Activated gamma-delta T cell treated with Interleukin-2 at 50 U/mL for 16 hours (primary cell): ENCODE measurements at places on chromosomes 3 and 15.

DNA sequence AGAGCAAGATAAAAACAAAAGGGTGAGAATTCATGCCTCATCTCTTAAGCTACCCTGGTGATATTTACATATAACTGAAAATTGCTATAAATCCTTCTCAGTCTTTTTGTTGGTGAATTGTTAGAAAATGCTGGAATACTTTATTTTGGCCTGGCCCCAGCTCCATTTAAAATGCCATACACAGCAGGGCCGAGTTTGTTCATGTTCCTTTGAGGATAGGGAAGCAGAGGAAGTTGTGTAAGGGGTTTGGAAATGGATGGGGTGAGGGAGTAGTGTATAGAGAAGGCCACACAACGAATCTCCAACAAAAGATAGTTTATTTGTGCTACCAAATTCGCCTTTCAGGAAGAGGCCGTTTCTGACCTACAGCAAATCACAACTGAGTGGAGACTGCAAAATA is 78.6 kb upstream of the ADAMTS9 start:
- no peak for DNase-seq

DNA sequence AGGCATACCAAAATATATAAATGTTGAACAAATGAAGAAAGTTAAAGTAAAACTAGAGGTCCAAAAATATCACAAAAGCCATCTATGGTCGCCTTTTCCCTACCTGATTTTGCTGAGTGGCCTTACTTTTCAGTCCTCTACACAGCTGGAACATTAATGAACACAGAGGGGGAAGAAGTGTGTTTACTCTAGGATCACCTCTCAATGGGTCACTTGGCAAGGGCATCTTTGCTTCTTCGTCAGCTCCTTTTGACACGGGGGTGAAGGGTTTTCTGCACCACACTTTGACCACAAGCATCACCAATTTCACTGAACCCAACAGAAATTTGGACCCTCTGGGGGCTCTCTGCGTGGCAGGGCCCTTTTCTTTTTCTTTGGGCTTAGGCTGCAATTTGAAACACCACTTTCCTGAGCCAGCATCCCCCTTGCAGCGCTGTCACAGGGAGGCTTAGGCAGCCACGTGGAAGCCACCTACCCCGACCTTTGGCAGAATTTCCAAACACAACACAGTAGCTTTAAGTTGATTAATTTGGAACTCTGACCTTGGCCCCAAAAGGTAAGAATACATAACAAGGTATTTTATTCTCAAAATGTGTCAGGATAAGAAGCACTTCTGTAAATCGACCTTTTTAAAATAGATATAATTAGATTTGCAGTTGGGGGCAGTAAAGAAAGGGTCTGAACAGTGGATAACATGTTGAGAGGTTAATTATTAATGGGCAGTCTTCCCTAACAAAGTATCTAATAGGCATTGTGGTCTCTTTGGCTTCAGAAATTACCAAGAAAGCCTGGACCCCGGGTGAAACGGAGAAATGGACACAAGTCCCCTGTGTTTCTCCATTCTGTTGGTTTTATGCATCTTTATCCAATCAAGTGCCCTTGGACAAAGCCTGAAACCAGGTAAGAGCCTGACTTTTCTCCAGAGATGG is at the start of gene LIPC:
Gene LIPC, plus strand, starts transcription at position 771 of the 929 bp plus-strand sequence. Its CDS starts 42 bp downstream, at position 813.
- DNase-seq, result no peak

GRCh38 chr3:49930922-49931321 is 1.3 kb upstream of the MON1A start:
- no peak for DNase-seq

- DNase-seq, result no peak
These were observed 471.1 kb downstream of the VGLL3 start for GRCh38 chr3:86519819-86520218.

- no peak for DNase-seq
These were observed 25.1 kb downstream of the ALDH1L1 start for GRCh38 chr3:126155280-126155640.

DNA sequence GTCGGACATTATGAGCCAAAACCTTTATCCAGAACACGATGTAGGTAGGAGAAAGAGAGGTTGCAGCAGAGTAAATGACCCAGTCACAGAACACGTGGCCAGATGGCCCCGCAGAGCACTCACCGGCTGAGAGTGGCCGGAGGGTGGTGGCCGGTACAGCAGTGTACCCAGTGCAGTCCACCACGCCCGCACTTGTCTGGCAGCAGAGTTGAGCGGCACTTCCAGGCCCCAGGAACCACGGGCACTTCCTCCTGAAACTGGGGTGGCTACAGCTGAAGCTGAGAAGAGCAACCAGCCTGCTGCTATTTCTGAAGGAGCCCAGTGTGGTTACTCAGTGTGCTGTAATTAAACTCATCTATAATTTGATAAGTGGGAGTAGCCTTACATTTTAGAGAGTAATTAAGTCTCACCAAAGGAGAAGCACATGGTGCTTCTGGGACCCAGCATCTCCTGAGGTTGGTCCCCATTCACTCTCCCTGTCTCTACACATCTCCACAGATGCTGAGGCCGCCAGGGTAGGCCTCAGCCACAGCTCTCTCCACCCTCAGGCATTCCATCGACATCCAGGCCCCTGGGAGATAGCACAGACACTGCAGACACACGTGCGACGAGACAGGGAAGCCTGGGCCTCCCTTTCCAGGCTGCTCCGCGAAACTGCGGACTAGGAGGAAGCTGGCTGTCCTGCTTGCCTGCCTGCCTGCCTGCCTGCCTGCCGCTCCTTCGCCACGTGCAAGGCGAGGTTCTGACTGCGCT is 49.8 kb downstream of the BDH1 start:
- DNase-seq, result no peak

GRCh38 chr15:56353740-56354139 is 11.5 kb upstream of the TEX9 start:
- DNase-seq, result no peak

GRCh38 chr3:123374016-123374415 is 74.9 kb downstream of the ADCY5 start:
- no peak for DNase-seq

GRCh38 chr15:81052046-81052445 is 51.3 kb downstream of the TLNRD1 start:
- DNase-seq, result no peak

- DNase-seq, result no peak
These were observed 35.0 kb downstream of the RFTN1 start for GRCh38 chr3:16478516-16478915.

DNA sequence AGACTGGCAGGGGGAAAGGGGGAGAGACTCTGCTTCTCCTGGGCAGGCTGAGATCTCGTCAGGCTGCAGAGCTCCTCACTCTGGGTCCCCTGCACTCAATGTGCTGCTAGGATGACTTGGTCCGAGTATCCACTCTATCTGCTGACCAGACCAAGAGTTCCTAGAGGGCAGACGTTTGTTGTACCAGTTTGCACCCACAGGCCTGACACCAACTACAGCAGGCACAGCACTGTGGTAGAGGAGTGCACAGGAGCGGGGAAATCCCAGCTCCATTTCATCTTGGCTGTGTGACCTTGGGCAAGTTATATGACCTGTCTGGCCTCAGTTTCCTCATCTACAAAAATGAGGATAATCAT is 29.0 kb downstream of the CCDC12 start:
- DNase-seq, result no peak

- no peak for DNase-seq
These were observed 4.3 kb downstream of the ONECUT1 start for GRCh38 chr15:52785672-52786406.

- no peak for DNase-seq
These were observed 59.2 kb downstream of the PDIA5 start for GRCh38 chr3:123126031-123126430.

- no peak for DNase-seq
These were observed 3.0 kb downstream of the LMCD1 start for GRCh38 chr3:8504611-8504973.

GRCh38 chr3:8540456-8540855 is 38.8 kb downstream of the LMCD1 start:
- DNase-seq, result no peak

GRCh38 chr15:75673426-75674235 is 25.9 kb downstream of the SNX33 start:
- no peak for DNase-seq

- DNase-seq, result peak; percentile 65
These were observed 23.9 kb upstream of the SLTM start for GRCh38 chr15:58957101-58957973.

DNA sequence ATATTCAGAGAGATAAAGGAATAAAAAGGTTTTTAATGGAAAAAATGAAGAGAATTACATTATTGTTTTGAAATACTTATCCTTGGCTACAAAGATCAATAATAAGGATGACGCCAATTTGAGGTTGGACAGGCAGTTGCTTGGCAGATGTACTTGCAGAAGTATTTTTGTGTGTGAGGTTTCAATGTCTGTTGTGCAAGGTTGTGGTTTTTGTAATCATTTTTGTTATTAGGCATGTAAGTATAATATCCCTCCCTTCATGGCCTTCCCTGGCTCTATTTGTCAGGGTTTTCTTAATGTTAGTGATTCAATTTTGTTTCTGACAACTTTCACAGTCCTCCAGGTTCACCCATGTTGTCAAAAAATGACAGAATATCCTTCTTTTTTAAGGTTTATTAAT is 105.9 kb downstream of the OTOL1 start:
- DNase-seq, result no peak

GRCh38 chr15:70236341-70237086 is 138.8 kb upstream of the TLE3 start:
- no peak for DNase-seq

DNA sequence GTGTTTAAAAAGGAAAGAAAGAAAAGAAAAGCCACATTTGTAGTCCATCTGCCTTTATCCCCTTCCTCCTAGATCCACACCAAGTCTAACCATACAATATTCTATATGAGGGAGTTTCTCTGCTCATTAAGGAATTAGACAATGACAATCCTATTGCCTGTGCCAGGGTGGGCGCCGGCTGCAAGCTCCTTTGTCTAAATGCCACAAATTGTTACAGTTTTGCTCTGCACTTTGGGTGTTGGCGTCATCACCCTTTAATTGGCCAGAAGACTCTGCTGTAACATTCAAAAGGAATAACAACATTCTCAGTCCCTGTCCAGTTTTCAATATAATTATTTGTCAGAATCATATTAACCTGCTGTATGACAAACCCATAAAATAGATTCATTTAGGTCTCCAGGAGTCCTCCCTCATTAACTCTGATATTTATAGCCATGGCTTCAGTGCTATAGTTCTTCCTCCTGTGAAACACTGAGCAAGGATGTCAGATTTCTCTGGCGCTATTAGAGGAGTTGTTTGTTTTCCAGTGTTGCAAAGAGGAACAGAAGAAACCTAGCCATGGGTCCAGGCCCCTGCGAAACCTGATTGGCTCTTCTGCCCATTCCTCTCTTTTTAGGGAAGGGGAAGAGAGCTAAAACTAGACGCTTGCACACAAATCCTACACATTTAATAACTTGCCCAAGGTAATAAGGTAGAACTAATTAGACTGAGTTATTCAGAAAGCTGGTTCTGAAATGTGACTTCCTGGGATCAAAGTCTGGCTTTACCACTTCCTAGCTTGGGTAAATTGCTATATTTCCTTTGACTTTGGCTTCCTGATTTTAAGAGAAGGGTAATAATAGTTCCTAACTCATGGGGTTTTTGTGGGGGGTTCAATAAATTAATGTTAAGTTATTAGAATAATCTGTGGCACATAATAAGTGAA is 112.4 kb downstream of the CD47 start:
- no peak for DNase-seq

- DNase-seq, result no peak
These were observed 17.8 kb upstream of the ZFYVE19 start for GRCh38 chr15:40789119-40789518.

DNA sequence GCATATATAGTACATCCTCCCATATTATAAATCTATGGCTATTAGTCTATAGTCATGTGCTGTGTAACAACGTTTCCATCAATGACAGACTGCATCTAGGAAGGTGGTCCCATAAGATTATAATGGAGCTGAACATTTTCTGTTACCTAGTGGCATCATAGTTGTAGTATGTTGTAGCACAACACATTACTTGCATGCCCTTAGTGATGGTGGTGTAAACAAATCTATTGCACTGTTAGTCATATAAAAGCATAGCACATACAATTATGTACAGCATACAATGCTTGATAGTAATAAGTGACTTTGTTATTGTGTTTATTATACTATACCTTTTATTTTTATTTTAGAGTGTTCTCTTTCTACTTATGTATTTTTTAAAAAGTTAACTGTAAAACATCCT is 37.4 kb upstream of the TNFSF10 start:
- no peak for DNase-seq

DNA sequence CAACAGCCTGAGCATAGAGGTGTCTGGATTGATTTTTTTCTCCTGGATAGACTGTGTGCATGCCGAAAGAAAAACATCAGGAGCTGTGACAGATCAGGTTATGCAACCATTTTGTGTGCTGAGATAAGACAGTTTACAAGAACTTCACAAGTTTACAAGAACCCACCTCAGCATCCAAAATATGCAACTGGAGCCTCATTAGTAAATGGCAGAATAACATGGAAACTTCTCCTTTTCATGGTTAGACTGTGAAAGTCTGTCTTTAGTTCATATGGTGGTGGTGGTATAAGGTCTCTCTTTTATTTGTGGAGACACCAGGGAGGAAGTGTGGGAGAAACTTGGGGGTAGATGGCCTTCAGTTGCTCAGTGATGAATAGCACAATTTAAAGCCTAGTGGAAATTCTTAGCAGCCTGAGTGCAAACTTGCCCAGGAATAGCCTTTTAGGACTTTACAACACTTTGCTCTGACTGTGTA is 3.7 kb upstream of the ZNF609 start:
- DNase-seq, result no peak

- DNase-seq, result no peak
These were observed at the start of gene ARL14 for GRCh38 chr3:160676547-160677303. ARL14 (plus strand) TSS chr3:160677160; CDS start chr3:160677347, 187 bp downstream.

GRCh38 chr15:45665261-45665660 is 30.4 kb downstream of the SQOR start:
- DNase-seq, result no peak

- no peak for DNase-seq
These were observed 121.1 kb downstream of the RAB11A start for GRCh38 chr15:65990298-65990981.

DNA sequence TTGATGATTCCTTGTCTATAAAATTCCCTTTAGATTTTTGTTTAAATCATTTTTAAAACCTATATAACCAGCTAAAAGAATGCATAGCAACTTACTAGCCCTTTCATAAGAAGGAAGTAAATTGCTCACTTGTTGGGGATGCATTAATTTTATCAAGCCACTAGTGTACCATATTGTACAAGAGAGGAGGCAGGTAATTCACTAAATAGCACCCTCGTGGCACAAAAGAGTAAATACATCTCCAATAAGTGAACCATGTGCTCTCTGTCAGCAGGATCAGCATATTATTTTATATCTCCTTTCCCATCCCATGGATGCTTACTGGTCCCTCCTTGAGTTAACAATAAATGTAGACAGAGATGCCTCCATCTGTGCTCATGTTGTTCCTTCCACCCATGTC is 34.3 kb downstream of the FRMD5 start:
- no peak for DNase-seq

- DNase-seq, result no peak
These were observed 310.5 kb upstream of the THBS1 start for GRCh38 chr15:39270221-39270855.

- DNase-seq, result no peak
These were observed 27.9 kb downstream of the FILIP1L start for GRCh38 chr3:100086401-100086800.

GRCh38 chr3:25125201-25125600 is 302.9 kb upstream of the RARB start:
- DNase-seq, result no peak
